Right ventricle myocardium inferior (tissue), 1 donor: ENCODE measurements at places on chromosomes 11 and 22. TPM values are rescaled to one million over a fixed set of nuclear protein-coding genes. Genes with fewer than 3 reads are reported as not detected.
A peak's percentile ranks its signal among the peaks of the same experiment; 100 is the strongest.

- no peak for DNase-seq
Measured at GRCh38 chr22:29912605-29913398, 29.8 kb downstream of the MTMR3 start.

- no peak for DNase-seq
Measured at GRCh38 chr11:82859750-82860149, 40.5 kb downstream of the PRCP start.

DNA sequence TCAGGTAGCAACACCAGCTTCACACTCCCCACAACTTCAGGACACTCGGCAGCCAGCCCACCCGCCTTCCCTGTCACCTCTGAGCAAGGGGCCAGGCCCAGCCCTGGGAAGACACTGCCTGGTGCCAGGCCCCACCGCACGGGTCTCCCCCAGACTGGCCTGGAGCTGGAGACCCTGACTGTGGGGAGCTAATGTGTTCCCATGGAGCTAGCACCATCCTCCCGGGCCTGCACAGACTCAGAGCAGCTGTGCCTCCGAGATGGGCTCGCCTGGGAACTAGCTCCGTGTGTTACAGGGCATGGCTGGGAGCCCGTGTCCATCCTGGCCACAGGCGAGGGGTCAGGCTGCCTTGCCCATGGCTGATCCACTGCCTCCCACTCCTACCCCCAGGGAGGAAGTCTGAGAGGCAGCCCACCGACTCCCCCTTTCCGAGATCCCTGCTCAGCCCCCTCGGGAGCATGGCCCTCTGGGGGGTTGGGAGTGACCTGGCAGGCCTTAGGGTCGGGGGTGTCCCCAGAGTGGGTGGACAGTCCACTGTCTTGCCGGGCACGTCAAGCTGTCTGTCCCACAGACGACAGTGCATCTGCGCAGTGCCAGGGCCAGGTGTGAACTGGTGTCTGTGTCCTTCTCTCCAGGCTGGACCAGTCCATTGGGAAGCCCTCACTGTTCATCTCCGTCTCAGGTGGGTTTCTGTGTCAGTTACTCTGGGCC, 76.7 kb upstream of the KCNQ1OT1 start:
- peak; percentile 63 for DNase-seq

- no peak for DNase-seq
Measured at GRCh38 chr11:87358461-87358860, 320.7 kb downstream of the TMEM135 start.

Gene KCNJ11
- 23.5 TPM for total RNA-seq

- DNase-seq, result no peak
Measured at GRCh38 chr22:47294576-47294975, 532.1 kb downstream of the TBC1D22A start.

- peak; percentile 94 for DNase-seq
Measured at GRCh38 chr11:114036147-114036811, 23.2 kb upstream of the ZBTB16 start.

DNA sequence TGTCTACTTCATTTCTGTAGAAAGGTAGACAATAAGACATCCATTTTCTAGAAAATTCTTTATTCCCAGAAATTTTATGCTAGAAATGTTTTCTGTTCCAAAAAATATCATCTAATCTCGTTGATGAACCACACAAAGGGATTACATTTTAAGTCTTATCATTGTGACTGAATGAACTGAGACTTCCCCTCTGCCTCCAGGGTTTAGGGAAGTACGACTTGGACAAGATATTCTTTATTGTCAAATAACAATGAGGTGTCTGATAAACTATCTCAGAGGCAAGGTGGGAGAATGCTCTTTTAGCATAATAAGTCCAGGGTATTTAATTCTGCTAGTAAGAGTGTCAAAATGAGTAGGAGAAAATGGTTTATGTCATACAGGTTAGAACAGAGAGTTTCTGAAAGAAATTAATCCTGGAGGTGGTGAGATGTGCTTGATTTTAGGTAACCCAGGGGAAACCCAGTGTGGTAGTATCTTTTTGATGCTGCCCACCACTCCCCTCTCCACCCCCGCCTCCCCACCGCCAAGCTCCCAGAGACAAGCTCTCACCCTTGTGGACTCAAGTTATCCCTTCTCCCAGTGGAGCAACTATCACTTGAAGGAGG, 100.6 kb downstream of the CD44 start:
- no peak for DNase-seq

Gene LRRN4CL
- total RNA-seq, result 4.5 TPM

GRCh38 chr22:22662095-22662494, 17.7 kb downstream of the GGTLC2 start:
- no peak for DNase-seq

DNA sequence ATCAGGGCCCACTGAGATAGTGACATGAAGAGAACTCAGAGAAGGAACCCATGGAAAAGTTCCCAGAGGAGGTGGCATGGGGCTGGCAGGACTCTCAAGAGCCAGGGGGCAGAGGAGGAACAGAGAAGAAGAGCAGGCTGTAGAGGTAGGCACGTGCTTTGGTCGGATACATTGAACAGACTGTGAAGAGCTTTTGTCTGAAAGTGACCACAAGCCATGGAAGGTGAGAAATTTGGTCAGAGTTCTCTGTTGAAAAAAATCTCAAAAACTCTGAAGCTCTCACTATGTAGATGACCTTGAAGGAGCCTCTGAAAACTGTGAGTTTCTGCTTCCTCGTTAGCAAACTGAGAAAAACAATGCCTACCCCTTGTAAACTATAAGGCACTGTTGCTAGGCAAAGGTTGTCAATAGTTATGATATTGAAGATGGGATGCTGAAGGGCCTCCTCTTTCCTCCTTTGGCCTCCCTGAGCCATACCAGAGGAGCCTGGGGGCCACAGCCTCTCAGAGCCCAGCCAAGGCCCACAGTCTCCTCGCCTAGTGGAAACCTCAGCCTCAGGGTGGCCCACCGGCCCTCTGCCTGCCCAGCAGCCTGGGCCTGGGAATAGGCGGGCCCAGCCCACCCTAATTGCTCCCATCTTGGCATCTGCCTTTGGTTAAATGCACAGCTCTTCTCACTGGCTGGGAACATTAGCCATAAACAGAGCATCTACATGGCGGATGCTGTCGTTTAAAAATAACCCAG, 415.7 kb downstream of the SOX6 start:
- no peak for DNase-seq

GRCh38 chr11:73237471-73238290, 19.6 kb downstream of the P2RY2 start:
- peak; percentile 16 for DNase-seq

- DNase-seq, result no peak
Measured at GRCh38 chr11:116356451-116356850, 416.3 kb downstream of the BUD13 start.

DNA sequence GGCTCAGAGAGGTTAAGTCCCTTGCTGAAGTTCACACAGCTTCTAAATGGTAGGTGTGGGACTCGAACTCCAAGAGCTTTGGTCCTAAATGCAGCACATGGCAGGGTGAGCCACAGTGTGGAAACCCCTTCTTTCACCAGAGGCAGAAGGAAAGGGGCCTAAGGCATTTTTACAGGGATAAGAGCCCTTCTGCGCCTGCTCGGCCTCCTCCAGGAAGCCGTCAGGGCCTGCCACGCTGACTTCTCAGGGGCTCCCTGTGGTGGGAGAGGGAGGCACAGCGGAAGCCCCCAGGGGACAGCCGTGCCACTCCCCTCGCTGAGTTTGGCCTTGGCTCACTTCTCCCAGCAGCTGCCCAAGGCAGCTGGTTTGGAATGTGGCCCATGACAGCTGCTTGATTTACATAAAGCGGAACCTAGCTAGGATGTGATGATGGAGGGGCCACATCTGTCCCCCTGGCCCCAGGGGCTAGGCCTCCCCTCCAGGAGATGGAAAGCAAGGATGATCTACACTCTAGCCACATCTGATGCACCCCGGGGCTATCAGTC, 35.4 kb downstream of the CD82 start:
- no peak for DNase-seq

GRCh38 chr11:68574308-68574707, 110.0 kb upstream of the GAL start:
- no peak for DNase-seq

DNA sequence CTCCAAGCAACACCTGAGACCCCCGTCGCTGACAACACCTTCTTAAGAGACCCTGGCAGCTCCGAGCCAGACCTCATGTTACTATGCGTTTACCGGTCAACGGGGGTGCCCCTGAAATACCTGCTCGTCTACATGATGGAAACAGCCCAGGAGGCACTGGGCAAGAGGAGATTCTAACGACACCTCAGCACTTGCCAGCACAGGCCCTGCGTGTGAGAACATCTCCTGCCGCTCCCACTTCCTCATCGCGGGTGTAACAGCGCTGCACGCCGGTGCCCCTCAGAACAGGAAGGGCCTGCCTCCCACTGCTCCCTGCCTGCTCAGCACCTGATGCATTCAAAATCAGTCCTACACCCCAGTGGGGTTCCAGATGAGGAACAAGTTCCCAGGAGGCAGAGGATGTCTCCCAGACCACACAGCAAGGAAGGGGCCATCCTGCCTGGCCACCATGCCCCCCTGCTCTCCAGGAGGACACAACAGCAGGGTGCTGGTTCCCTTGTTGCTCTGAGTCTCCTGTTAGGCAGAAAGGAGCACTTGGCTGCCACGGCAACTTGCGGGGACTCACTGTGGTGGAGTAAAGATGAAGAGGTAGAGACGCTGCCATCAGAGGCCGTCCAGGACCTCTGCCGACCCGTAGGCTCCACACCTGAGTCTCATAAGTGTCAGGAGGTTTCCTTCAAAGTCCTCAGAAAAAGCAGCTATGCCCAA, 2.1 kb downstream of the TOLLIP start:
- no peak for DNase-seq

GRCh38 chr11:72569966-72570892, 104.0 kb downstream of the PDE2A start:
- no peak for DNase-seq

DNA sequence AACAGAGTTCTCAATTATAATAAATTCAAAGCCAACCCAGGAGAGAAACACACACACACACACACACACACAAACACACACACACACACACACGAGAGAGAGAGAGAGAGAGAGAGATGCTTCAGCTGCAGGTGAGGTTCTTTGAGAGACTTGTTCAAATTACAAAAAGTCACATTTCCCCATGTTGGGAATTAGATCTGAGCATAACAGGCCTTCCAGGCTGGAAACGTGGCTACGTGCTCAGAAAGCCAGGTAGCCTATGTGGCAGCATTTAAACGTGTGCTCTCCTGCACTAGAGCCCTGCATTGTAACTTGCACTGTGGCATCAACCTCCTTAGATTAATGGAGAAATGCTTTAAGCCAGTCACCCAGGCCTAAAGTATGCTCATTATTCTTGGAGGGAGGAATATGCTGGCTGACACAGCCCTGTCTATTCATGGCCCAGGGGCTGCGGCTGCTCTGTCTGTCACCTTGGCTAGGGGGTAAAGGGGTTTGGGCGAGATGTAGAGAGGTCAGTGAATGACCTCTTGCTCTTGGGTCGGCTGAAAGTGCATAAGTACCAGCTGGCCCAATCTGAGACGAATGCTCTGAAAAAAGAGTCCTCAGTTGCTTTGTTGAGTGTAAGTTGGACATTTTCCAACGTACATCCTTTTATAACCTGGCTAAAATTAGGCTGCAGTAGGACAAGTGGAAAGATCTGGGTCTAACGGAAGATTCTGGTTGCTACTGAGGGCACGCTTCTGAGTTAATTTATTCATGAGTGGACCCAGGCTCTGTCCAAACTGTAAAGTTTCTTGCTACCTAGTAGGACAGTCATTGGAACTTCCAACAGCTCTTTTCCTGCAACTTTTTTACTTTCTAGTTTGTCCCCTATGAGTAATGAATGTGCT, 171.1 kb upstream of the SEZ6L start:
- DNase-seq, result no peak

- no peak for DNase-seq
Measured at GRCh38 chr11:94120946-94121345, 7.7 kb upstream of the PANX1 start.

Gene MYH9
- 180 TPM for total RNA-seq

DNA sequence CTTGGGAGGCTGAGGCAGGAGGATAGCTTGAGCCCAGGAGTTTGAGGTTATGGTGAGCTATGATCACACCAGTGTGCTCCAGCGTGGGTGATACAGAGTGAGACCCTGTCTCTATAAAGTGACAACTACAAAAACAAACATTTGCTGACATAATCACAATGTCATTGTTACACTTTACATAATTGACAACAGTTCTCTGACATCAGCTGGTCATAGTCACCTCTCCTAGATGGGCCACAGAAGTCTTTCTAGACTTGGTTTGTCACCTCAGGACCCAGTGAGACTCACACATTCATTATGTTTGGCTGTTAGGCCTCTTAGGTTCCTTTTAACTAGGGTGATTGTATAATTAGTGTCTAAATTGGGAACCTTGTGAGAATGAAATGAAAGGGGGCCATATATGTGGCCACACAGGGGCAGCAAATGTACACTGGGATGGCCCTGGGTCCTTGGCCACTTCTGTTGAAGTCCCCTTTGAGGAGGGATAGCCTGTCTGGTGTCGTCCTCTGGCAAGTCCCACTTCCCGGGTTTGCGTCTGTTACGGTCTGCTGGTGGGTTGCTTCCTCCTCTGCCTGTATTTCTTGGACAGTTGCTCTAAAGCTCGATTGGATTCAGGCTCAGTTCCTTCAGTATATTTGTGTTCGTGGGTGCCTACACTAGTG, 5.8 kb upstream of the PPIL2 start:
- DNase-seq, result no peak

Gene VPREB1
- not detected for total RNA-seq

DNA sequence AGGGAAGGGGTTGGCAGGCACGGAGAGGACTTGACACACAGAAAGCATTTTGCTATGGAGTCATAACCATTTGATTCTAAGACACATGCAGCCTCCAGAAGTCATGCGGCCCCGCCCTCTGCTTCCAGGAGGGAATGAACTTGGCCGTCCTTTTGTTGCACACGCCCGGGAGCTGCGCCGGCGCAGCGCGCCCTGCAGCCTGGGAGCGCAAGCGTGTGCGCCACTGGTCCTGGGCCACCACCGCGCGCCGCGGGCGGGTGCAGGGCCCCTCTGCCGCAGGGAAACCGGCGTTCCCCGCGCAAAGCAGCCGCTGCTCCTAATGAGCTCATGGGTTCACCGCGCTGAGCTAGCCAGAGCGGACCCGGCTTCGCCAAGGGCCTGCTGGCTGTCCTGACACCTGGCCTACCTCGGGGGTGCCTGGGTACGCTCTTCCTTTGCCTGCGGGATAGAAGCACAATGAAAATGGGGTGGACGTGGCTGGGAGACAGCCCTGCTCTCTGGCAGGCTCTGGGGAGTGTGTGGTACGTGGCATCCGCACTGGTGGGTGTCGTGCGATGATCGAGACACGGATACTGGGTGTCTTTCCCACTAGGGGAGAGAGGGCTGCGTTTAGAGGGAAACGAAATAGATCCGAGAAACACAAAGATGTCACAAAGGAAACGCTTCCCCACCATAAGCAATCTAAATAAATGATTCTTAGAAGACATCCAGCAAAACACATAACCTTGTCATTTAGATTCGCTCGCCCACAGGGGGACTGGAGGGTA, 669 bp downstream of the MICAL3 start:
- peak; percentile 88 for DNase-seq

- peak; percentile 33 for DNase-seq
Measured at GRCh38 chr22:28017558-28017820, 98.4 kb upstream of the PITPNB start.

DNA sequence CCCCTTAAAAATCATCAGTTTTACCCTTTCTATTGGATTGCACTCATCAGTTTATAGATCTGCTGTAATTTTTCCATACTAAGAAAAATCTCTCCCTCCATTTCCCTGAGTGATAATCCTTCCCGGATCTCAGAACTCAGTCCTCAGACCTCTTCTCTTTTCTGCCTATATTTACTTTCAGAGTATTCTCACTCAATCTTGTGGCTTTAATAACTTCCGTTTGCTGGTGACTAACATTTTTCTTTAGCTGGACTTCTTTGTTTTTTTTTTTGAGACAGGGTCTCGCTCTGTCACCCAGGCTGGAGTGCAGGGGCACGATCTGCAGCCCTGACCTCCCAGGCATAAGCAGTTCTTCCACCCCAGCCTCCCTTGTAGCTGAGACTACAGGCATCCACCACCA, 10.4 kb downstream of the ATXN10 start:
- no peak for DNase-seq
